ENCODE measurements at places on chromosomes 1 and 21. TPM values are rescaled to one million over a fixed set of nuclear protein-coding genes. Genes with fewer than 3 reads are reported as not detected.

IL19 gene
- total RNA-seq, result not detected

DCST1 gene
- total RNA-seq, result not detected

DNA sequence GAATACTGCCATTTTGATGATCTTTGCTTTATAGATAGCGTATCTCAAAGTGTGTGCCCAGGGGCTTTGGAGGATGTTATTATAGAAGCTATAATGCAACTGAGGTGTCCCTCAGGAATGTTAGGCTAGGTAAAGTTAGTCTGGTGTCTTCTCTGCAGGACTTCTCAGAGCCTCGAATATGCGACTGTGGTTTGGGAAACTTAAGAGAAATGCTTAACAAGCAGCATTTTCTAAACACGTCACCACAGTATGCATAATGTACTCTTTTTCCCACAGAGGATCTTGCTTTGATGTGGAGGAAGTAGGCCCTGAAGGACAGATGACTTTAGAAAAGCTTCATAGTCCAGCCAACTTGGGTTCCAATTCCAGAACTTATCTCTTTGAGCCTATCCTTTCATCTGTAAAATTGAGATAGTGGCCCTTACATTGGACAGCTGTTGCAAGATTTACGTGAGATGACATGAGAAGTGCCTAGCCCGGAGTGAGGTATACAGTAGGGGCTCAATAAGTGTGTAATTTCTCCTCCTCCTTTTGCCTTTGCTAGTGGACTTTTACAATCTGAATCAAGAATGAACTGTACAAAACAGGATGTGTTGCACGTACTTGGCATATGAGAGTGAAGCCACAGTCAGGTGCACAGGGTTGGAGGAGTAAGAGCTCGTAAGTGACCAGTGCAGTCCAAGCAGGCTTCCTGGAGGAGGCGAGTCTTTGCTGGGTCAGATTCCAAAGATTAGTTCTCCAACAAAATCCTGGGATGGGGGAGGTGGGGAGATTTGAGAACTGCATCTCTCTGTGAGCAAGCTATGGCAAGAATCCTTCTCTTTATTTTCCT, 29.7 kb upstream of the TRABD2B start:
- no peak for DNase-seq

GRCh38 chr1:222772996-222773379, 36.0 kb downstream of the FAM177B start:
- no peak for DNase-seq

DNA sequence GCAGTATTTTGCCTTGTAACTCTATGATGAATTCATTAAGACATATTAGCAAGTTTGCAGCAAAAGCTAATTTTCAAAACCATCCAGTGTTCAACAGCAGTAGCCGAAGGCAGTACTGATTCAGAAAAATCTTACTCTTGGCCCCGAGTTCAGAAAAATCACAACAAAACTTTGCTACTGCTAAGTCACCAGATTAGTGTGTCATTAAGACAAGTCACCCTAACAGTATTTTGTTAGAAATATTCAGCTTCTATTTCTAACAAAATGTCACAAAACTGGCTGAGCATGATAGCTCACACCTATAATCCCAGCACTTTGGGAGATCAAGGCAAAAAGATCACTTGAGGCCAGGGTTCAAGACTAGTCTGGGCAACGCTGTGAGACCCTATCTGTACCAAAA, 8.2 kb downstream of the GTF2B start:
- no peak for DNase-seq

All from umbilical cord (tissue), 2 donors.